ENCODE measurements at places on chromosomes 3 and 15.

- no peak overlapping the region for H3K4me3 ChIP-seq
- no peak overlapping the region for H3K27ac ChIP-seq
- no peaks in the 10 kb centered on the region for H3K36me3 ChIP-seq
- no peaks in the 10 kb centered on the region for H3K27me3 ChIP-seq
- peaks cover 6% of the 10 kb centered on the region for H3K4me1 ChIP-seq
These were observed 1.1 kb upstream of the SEMA3G start for GRCh38 chr3:52446042-52446441.

GRCh38 chr3:88940296-88940695, 167.1 kb upstream of the EPHA3 start:
- H3K36me3 ChIP-seq, result no peaks in the 10 kb centered on the region
- H3K4me3 ChIP-seq, result no peak overlapping the region
- H3K4me1 ChIP-seq, result no peaks in the 10 kb centered on the region

DNA sequence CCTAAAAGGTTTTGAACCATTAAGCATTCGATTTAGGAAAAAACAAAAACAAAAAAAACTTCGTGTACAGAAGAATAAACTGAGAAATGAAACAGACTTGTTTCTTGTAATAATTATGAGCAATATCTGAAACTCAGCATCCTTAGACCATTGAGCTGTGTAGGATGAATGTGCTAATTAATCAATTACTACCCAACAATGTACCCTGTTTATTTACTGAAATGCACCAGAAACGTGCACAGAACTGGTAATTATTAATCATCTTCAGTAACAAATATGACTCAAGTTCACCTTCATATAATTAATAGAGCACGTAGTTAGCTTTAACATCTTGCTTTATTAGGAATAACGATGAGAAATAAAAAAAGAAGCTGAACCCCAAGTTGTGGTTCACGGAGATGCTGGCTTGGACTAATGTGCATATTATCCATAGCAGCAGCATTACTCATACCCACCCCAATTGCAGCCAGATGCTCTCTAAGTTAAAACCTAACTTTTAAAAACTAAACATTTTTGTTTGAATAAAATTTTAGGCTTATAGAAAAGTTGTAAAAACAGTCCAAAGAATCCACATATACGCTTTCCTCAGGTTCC, 10.2 kb upstream of the C15orf61 start:
- DNase-seq, result no peak
- H3K4me1 ChIP-seq, result peaks cover 13% of the 10 kb centered on the region
- no peaks in the 10 kb centered on the region for H3K27me3 ChIP-seq
- H3K4me3 ChIP-seq, result no peak overlapping the region
- no peak overlapping the region for H3K27ac ChIP-seq
- peaks cover 19% of the 10 kb centered on the region for H3K36me3 ChIP-seq

- no peaks in the 10 kb centered on the region for H3K27me3 ChIP-seq
- no peak overlapping the region for H3K27ac ChIP-seq
- H3K4me3 ChIP-seq, result no peak overlapping the region
- H3K36me3 ChIP-seq, result peaks cover 18% of the 10 kb centered on the region
These were observed 25.6 kb downstream of the LYSMD4 start for GRCh38 chr15:99707473-99708270.

DNA sequence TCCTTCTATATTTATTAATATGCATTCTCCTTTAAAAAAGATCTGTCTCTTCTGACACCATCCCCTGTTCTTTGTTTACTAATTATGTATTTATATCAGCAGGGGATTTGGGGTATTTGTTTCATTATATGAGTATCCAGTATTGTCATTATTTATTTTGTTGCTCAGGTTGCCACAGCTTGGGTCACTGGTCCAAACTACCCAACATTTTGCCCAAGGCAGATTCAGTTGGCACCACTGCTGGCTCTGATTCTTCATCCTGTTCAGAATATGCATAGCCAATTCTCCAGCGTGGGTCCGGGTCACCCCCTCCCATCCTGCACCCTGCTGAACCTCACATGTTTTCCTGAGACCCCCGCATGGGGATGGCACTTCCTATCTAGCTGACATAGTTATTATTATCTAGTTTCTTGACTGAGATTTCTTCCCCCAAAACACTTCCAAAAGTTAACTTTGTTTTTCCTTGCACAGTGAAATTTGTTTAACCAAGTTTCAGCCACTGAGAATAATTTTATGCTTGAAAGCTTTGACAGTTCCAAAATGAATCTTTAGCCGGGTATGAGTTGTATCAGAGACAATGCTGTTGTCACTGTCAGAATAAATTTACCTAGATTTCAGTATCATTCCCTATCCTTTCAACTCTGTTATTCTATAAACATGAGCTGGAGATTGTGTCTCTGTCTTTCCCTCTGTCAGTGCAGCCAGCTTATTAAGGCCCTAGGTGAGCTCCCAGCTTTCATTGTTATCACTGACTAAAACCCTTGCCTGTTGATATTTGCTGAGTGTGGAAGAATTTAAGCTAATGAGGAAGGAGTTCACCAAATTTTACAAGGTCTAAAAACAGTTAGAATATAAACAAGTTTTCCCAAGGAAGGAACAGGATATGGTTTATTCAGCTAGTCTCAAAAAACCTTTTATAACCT, 70.3 kb downstream of the TGFBR2 start:
- peaks cover 71% of the 10 kb centered on the region for H3K36me3 ChIP-seq
- no peak overlapping the region for H3K4me3 ChIP-seq
- H3K27ac ChIP-seq, result no peak overlapping the region
- peaks cover 21% of the 10 kb centered on the region for H3K4me1 ChIP-seq

DNA sequence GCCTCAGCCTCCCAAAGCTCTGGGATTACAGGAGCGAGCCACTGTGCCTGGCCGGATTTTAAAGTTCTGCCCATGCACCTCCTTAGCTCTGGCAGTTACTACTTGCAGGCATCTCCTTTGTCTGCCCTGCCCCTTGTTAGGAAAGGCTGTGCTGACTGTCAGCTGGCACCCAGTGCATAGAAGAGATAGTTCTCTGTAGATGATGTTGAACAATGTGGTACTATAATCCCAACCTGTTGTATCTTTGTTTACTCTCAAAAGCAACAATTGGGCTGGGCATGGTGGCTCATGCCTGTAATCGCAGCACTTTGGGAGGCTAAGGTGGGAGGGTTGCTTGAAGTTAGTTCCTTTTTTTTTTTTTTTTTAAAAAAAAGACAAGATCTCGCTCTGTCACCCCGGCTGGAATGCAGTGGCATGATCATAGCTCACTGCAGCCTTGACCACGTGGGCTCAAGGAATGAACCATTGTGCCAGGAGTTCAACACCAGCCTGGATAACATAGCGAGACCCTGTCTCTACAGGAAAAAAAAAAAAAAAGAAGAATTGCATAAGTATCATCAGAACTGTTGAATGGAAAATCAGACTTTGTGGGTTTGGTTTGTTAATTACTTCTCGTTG, 30.6 kb downstream of the FLNB start:
- peak overlapping the region; percentile 71 for H3K27ac ChIP-seq
- H3K4me1 ChIP-seq, result peaks cover 75% of the 10 kb centered on the region
- DNase-seq, result no peak
- peaks cover 11% of the 10 kb centered on the region for H3K36me3 ChIP-seq

DNA sequence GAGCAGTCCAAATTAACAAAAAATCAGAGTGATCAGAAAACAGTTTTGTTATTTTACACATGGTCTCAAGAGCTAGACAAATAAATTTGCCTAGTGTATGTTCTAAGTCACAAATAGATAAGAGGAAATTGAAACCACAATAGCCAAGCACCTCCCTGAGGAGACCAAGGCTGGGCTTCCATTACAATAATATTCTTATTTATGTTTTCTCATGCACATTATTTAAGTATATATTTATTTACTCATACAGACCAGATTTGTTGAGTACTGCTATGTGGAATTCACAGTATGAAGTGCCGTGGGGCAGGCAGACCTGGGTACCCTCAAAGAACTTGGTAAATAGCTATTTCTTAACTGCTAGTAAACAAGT, 242.3 kb upstream of the ICE2 start:
- no peaks in the 10 kb centered on the region for H3K36me3 ChIP-seq
- no peaks in the 10 kb centered on the region for H3K27me3 ChIP-seq
- H3K27ac ChIP-seq, result no peak overlapping the region
- H3K4me1 ChIP-seq, result peaks cover 15% of the 10 kb centered on the region
- no peak for DNase-seq

- no peaks in the 10 kb centered on the region for H3K36me3 ChIP-seq
- no peaks in the 10 kb centered on the region for H3K4me1 ChIP-seq
- DNase-seq, result no peak
These were observed 86.4 kb downstream of the SYNPR start for GRCh38 chr3:63364495-63364894.

DNA sequence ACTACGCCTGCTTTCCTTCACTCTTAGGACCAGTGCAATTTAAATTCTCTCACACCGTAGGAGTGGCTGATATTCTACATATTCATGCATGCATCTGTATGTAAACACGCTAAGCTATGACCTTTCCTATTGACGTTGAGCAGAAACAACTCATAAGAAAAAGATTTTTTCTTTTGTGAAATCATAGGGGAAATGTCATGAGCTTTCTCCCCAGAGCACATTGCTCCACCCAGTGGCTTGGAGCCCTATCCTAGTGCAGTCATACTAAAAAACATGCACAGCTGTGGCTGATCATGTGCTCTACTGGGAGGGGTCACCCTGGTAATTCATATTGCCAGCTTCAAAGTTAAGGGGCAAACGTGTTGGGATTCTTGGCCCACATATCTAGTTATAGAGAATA, 1.8 kb upstream of the MESD start:
- no peak for DNase-seq
- H3K4me3 ChIP-seq, result peak overlapping the region; percentile 37
- peaks cover 5% of the 10 kb centered on the region for H3K36me3 ChIP-seq
- H3K4me1 ChIP-seq, result peaks cover 18% of the 10 kb centered on the region

GRCh38 chr3:110758208-110758607, 313.4 kb upstream of the NECTIN3 start:
- DNase-seq, result no peak
- H3K4me1 ChIP-seq, result peaks cover 13% of the 10 kb centered on the region
- no peaks in the 10 kb centered on the region for H3K27me3 ChIP-seq
- no peak overlapping the region for H3K27ac ChIP-seq

GRCh38 chr3:172246107-172246844, 202.0 kb downstream of the GHSR start:
- H3K4me3 ChIP-seq, result no peak overlapping the region
- H3K27ac ChIP-seq, result no peak overlapping the region
- no peaks in the 10 kb centered on the region for H3K27me3 ChIP-seq

GRCh38 chr15:69626095-69627066, 173.8 kb downstream of the RPLP1 start:
- no peak overlapping the region for H3K4me3 ChIP-seq
- H3K27me3 ChIP-seq, result peaks cover 52% of the 10 kb centered on the region
- H3K27ac ChIP-seq, result no peak overlapping the region

DNA sequence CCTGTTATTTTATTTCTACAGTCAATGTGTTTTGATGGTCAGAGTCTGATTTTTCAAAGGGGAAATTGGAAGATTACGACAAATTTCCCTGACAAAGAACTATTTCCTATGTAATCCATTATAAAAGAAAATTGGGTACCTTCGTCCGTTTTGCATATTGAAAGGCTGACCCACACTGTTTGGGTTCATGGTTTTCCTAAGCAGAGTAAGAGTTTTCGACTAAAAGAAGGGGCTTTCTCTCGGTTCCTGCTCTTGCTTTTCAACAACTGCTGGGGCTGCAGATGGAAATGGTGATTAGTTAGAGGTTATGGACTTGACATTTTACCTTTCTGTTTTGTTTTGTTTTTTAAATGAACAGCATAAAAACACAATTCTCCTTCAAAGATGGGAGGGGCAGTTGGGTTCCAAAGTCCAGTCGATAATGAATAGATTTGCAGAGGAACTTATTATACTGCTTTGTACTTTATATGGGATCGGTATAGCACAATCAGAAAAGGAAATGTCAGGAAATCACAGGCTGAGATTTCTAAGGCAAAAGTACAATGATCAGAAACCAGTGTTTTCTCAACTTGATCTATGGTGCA, 978 bp downstream of the KCNMB2 start:
- DNase-seq, result no peak
- no peak overlapping the region for H3K27ac ChIP-seq
- peaks cover 13% of the 10 kb centered on the region for H3K27me3 ChIP-seq
- no peaks in the 10 kb centered on the region for H3K36me3 ChIP-seq

DNA sequence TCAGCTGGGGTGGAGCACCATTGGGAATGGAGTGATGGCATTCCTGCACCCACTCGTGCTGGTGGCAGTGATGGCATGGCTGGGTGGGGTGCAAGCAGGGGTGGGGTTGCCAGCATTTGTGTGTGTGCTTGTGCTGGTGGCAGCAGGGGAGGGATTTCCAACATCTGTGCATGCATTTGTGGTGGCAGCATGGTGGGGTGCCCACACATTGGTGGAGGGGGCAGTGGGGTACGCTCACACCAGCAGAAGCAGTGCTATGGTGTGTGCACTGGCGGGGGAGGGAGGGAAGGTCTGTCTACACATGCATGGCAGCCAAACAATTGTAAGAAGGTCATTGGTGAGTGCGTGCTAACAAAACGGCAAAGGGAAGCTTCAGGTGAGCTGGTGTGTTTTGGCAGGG, 76.7 kb upstream of the NUDT16 start:
- peaks cover 5% of the 10 kb centered on the region for H3K27me3 ChIP-seq
- DNase-seq, result no peak
- H3K4me1 ChIP-seq, result no peaks in the 10 kb centered on the region
- no peaks in the 10 kb centered on the region for H3K36me3 ChIP-seq
- no peak overlapping the region for H3K4me3 ChIP-seq

GRCh38 chr15:45320581-45321205, 57.7 kb downstream of the GATM start:
- no peak overlapping the region for H3K4me3 ChIP-seq
- H3K27me3 ChIP-seq, result peaks cover 5% of the 10 kb centered on the region
- H3K36me3 ChIP-seq, result no peaks in the 10 kb centered on the region
- H3K27ac ChIP-seq, result no peak overlapping the region

Data from type B pancreatic cell (in vitro differentiated cells).